PC-3 (cell line): ENCODE measurements at places on chromosomes 4 and X.

- DNase-seq = no peak
Measured at GRCh38 chr4:139828966-139829664, 163.5 kb downstream of the MGST2 start.

GRCh38 chrX:148755111-148755510, 254.7 kb downstream of the AFF2 start:
- DNase-seq = no peak

DNA sequence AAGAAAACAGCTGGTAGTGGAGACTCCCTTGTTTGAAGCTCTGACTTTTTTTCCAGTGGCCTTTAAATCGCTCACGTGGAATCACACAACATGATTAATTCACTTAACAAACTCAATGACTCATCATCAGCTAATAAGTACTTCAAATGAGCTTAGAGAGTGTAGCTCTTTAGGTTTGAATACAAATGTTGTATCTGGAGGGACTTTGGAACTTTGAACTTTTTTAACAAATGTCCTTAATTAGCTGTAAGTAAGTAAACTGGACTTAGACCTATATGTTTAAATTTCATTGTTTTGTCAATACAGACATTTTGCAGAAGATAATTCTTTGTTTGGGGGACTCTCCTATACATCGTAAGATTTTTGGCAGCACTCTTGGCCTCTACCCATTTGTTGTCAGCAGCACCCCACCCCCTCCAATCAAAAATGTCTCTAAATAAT, 581.1 kb downstream of the SPRY1 start:
- DNase-seq = no peak

- no peak for DNase-seq
Measured at GRCh38 chr4:38132843-38133662, 172.9 kb downstream of the PTTG2 start.

DNA sequence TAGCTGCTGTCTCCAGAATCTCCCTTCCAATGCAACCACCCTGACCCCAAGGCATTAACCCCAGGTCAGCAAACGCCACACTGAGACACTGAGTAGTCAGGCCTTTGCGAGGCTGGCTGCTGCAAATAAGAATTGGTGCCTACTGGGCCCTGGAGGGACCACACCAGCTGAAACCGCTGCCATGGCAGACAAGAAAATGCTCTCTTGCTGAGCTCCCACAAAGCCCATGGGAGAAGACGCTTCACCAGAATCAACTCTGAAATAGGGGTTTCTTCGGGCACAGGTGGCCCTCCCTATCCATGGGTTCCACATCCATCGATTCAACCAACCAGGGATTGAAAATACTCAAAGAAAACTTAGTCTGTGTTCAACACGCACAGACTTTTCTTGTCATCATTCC, 26.7 kb upstream of the CRMP1 start:
- no peak for DNase-seq

- no peak for DNase-seq
Measured at GRCh38 chrX:44228621-44229020, 114.9 kb downstream of the EFHC2 start.

DNA sequence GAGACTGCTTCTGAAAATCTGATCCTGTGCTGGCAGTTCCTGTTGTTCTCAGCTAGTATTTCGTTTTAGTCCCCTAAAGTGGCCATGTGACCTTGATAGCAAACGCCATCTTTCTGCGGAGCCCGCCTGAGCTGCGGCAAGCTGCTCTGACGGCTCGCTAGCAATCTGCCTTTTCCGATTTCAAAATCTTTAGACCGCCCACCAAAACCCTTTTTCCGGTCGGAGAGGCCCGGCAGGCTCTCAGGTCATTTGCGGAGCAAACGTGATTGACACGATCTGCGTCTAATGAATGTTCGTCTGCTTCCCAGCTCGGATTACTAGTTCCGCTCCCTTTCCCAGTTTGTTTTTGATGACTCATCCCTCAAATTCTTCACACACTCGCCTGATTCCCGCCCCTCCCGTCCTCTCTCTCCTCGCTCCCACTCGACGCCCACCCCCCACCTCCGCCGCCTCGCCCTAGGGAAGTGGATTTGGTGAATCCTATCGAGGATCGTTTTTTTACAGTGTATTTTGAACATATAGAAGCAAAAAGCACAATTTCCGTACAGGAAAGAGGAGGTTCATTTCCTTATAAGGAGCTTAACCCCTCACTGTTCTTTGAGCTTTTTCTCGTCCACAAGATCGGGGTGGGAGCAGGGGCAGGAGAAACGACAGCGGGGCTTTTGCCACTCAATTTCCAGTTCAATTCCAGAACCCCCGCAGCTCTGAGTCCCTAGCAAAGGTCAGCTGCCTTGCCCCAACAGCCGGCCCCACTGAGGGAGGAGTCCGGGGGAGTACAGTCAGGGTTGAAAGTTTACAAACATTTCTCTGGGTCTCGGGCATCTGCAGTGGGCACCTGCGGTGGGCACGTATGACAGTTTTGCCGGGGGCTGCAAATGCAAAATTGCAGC, 37.5 kb downstream of the NLGN3 start:
- DNase-seq = peak; percentile 97

- no peak for DNase-seq
Measured at GRCh38 chr4:123133397-123134050, 211.1 kb upstream of the NUDT6 start.

DNA sequence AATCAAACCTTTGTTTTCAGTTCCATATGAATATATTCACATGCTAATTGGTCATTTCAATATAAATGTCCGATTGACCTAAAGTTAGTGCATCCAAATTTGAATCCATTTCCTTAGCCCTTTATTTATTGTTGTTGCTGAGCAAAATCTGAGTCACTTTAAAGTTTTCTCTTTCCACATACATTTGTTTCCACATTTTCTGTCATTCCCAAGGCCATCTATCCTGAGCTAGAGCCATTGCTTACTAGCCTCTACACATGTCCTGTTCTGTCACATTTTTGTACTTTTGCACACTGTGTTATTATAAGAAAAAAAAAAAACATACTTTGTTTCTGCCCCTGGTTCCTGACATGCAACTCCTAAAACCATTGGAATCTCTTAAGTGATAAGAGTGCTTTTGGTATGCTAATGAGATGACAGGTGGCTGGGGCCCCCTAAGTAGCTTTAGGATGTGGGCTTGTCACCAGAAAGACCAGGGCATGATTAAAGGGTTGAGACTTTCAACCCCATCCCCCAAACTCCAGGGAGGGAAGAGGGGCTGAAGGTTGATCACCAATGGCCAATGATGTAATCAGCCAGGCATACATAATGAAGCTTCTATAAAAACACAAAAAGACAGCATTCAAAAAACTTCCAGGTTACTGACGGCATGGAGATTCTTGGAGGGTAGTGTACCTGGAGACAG, 353.3 kb upstream of the MAGEB16 start:
- no peak for DNase-seq

GRCh38 chr4:167428156-167428555, 193.9 kb upstream of the SPOCK3 start:
- DNase-seq = no peak

GRCh38 chrX:73944563-73944908, 359.4 kb upstream of the ZCCHC13 start:
- no peak for DNase-seq

DNA sequence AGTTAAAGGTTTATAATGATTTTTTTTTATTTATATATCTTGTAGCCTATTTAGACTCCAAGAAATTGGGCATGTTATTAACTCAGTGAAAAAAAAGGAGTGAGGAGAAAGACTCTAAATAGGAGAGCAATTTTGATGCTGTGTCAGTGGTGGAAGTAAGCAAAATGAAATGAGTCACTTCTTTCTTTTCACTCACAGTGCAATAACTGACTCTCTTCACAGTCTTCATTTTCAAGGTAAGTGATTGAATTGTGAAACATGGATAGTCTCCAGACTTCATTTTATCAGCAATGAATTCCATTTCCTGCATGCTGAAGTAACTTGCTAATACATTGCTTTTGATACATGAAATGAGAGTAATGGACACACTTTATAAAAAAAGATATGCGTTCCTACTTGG, 2271.5 kb downstream of the PCDH7 start:
- DNase-seq = no peak
